ENCODE measurements at places on chromosomes 3 and 15.

GRCh38 chr15:98720577-98721565, 72.5 kb downstream of the IGF1R start:
- DNase-seq, result no peak

- DNase-seq, result no peak
Measured at GRCh38 chr3:44396200-44397171, 57.9 kb downstream of the TCAIM start.

DNA sequence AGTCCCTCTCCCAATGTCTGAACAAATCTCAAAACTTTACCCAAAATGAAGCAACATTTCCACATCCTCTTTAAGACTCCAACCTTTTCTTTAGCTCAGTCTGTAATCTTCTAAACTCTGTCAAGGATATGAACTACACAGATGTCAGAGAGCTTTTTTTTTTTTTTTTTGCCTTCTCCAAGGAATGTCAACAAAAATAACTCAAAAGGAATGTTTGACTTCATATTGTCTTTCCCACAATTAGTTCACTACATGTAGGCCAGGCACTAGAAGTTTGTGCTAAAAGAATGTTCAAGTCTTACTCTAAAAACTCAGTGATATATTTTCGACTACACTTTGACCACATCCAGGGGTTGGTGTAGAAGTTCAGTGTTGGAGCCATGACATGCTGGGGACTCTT, 37.1 kb downstream of the ADAMTS9 start:
- DNase-seq, result no peak

- peak; percentile 77 for DNase-seq
Measured at GRCh38 chr3:42656680-42657610, 3.4 kb downstream of the ZBTB47 start.

GRCh38 chr3:101381809-101382208, 61.4 kb upstream of the IMPG2 start:
- DNase-seq, result no peak

DNA sequence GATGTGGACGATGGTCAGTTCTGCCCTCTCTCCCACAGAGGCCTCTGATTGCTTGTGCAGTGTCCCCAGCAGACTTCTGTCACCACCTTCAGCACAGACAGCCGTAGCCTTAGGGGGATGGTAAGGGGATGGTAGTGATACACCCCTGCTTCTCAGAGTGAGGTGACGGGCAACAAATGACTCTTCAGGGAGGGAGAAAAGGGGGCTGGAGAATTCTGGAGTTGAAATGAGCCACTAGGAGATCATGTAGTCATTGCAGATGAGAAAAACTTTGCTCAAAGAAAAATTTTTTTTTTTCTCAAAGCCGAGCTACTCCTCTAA, 29.6 kb upstream of the TIMP4 start:
- no peak for DNase-seq

GRCh38 chr3:121651684-121652083, 9.0 kb downstream of the HCLS1 start:
- DNase-seq, result no peak

DNA sequence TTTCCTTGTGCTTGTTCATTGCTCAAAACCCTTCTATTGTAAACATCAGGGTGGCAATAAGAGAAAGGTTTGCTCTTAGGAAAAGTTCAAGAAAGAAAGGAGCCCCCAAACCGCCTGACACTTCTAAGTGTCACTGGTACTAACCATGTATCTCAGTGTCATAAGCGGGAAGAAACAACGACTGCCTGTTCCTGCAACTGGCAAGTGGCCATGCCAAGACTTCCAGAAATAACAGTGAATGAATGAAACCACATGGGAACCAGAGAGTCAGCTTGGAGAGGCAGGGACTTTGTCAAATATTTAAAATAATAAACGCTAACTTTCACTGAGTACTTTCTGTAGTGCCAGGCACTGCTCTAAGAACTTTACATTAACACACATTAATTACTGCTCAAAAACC, 1.1 kb downstream of the PLSCR2 start:
- no peak for DNase-seq

DNA sequence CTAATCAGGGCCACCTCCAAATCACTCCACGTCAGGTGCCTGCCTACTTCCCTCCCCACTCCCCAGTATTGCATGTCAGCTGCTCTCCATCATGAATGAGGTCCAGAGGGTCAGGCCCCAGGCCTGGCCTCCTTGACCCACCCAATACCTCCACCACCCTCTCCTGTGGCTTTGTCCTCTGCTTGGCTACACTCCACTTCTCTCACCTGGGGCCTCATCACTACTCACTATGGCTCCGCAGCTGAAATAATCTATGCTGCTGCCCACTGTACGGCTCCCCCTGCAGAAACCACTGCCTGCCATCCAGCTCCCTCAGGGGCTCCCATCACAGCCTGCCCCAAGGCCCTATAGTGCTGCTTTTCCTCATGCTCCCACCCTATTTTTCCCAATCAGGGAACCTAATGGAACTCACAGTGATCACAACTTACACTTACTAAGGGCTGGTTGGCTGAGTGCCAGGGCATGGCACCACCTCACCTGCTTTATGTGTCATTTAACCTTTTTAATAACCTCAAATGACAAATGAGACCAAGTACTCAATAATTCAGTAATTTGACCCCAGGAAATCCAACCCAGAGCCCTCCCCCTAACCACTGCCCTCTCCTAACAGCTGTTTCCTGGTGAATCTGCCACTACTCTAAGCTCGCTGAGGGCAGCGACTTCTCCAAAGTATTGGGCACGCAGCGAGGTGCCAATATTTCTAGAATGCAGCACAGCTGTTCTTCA, 2.3 kb downstream of the GORASP1 start:
- DNase-seq, result no peak

GRCh38 chr3:80190051-80190450, 422.3 kb upstream of the ROBO1 start:
- DNase-seq, result no peak

DNA sequence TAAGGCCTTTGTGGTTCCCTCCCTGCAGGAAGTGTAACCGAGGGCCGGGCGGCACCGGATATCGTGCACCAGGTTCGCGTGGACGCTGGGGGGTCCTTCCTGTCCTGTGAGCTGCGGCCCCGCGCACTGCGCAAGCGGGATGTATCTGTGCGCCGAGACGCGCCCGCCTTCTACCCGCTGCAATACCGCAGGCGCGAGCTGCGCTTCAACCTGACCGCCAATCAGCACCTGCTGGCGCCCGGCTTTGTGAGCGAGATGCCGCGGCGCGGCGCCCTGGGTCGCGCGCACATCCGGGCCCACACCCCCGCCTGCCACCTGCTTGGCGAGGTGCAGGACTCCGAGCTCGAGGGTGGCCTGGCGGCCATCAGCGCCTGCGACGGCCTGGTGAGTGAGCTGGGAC, 35.9 kb downstream of the SAXO2 start:
- DNase-seq, result no peak

- DNase-seq, result no peak
Measured at GRCh38 chr3:55091381-55092225, 163.7 kb upstream of the LRTM1 start.

GRCh38 chr3:82521657-82522056, 760.2 kb upstream of the GBE1 start:
- DNase-seq, result no peak

GRCh38 chr3:185423178-185423577, 60.2 kb downstream of the MAP3K13 start:
- no peak for DNase-seq

DNA sequence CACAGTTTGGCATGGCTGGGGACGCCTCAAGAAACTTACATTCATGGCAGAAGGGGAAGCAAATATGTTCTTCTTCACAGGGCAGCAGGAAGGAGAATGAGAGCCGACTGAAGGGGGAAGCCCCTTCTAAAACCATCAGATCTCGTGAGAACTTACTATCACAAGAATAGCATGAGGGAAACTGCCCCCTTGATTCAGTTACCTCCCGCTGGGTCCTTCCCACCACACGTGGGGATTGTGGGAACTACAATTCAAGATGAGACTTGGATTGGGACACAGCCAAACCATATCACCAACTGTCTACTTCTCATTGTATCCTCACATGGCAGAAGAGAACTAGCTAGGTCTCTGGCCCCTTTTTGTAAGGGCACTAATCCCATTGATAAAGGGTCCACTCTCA, 30.5 kb downstream of the CCDC32 start:
- DNase-seq, result no peak

DNA sequence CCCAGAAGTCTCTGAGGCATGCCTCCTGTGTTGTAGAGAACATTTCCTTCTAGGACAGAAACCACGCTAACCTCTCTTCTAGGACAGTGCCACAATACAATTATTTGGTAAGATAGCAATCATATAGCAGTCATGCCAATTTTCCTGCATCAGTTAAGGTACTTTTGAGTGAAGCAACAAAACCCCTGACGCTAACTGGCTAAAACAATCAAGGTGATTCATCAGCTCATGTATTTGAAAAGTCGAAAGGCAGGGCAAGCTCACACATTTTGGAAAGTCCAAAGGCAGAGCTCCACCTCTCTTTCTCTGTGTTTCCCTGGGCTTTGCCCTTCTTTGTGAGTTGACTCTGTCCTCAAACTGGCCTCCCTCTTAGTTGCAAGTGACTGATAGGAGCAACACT, 10.1 kb downstream of the TERC start:
- no peak for DNase-seq

GRCh38 chr15:76391309-76391708, 54.7 kb downstream of the ISL2 start:
- no peak for DNase-seq

All from posterior cingulate gyrus (tissue), 11 donors.